ENCODE measurements at places on chromosomes 5 and 9.

- no peak for DNase-seq
These were observed 42.3 kb upstream of the ZSWIM6 start for GRCh38 chr5:61289669-61290306.

DNA sequence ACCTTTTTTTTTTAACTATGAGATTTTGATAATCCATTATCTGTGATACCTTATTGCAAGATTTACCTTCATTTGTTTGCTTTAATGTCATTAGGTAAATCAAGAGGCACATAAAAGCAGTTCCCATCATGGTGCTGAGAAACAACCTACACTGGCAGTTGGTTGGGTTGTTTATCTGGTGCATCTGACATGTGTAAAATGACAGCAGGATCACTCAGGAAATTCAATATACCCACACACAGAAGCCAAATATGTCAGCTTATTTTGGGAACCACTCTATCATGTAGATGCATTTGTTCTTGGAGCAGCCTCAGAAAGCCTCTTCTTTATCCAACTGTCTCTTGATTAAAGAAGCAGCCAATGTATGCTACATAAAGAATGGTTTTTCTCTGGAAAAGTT lies 7.8 kb upstream of the CCDC192 start:
- no peak for DNase-seq

DNA sequence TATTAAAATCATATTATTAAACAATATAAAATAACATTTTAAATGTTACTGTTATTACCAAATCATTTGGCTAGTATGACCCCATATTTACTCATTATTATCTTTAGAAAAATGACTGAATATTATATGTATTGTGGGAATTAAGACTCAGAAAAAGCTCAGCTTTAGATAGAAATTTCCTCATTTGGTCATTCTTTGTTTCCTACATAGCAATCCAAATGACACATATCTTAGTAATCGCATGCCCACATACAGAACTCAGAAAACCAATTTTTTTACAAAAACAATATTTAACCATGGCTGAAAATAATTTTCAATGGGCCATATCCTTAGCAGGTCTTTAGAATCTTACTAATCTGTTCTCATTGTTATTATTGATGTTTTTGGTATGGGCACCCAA lies 53.8 kb upstream of the TSLP start:
- no peak for DNase-seq

DNA sequence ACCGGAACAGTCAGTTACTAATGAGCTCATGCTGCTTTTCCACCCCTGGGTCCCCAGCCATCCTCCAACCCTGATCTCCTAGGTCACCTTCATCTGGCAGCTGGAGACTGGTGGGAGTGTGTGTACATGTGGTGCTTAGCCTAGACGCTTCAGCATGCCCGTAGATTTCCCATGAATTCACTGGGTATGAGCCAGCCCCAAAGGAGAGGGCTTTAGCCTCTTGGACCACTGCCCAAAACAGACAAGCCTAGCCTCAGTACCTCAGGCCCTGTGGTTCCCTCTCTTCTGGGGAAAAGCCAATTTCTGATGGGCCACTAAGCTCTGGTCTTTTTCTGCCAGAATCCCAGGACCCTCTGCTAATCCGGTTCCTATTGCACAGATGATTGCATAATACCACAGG lies 48.0 kb upstream of the ASTN2 start:
- no peak for DNase-seq

GRCh38 chr9:20187318-20187717 lies 398.5 kb upstream of the SLC24A2 start:
- DNase-seq: no peak

All from SIG-M5 (cell line).